Stimulated activated CD8-positive, alpha-beta memory T cell treated with anti-CD3 and anti-CD28 coated beads, Interleukin-15, amount 100 ng/mL, for 4 hours (primary cell): ENCODE measurements at places on chromosomes 6 and 20.

DNA sequence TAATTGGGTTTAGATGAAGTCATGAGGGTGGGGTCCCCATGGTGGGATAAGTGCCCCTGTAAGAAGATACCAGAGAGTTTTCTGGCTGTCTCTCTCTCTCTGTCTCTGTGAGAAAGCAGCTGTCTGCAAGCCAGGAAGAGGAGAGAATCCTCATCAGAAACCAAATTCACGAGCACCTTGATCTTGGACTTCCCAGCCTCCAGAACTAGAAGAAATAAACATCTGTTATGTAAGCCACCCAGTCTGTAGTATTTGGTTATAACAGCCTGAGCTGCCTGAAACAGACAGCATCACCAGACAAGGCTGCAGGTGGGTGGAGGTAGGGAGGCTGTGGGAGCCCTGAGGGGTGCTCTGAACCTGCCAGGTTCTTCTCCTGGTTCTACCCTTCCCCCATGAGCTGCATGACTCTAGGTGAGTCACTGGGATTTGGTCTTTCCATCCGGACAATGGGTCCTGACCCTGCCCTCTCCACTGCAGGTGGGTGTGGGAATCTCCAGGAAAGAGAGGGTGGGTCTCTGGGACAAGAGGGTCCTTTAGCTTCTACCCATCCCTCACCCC, 34.3 kb upstream of the VEGFA start:
- DNase-seq = no peak

DNA sequence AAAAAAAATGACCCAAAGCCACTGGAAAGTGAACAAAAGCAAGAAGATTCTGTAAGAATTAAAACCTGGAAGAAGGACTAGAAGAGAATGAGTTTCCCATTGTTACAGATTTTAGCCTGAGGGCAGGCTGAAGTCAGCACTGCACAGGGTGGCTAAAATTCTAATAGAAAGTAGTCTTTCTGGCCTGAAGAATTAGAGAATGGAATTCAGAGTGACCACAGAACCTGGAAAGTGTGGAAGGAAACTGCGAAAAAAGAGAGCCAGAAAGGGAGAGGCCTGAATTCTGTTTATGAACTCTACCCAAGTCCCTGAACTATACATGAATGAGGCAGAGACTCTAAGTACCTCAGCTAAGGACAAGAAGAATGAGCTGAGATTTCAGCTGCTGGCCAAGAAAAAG, 38.9 kb upstream of the FILIP1 start:
- DNase-seq = no peak

GRCh38 chr20:15033269-15033668, 695.9 kb upstream of the FLRT3 start:
- DNase-seq = no peak

DNA sequence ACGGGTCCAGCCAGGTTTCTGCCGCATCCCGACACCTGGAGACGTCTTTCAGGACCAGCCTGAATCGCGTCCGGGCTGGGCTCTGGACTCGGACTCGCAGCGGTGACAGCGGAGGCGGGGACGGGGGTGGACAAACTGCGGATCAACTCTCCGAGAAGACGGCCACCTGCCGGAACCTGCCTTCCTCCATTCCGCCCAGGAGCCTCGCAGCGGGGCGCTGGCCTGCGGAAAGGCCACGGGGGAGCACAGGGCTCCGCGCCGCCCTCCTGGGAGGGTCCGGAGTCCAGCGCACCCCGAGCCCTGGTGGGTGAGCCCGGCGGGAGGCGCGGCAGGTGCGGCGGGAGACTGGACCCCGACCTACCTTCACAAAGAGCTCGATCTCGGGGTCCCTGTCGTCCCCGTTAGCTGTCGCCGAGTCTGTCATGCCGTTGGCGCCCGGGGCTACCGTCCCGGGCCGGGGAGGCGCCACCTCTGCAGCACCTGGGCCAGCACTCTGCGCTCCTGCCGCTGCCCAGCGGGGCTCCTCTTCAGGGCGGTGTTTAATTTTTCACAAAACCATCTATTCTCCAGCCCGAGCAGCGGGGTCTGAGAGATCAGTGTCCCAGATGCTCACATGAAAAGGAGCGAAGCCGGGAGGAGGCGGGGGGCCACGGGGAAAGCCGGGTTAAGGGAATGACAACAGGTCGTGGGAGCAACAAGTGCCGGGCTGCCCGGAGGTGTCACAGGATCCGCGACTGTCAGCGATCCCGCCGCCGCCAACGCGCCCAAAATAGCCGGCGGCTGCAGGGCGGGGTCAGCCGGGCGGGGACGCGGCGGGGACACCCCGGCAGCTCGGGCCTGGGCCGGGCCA, at the start of gene CLIC5:
Gene CLIC5, minus strand, starts transcription at position 742 of the 850 bp plus-strand sequence. Its CDS starts 318 bp downstream, at position 424.
- DNase-seq = no peak

GRCh38 chr6:39929039-39929732, 5.1 kb downstream of the MOCS1 start:
- no peak for DNase-seq

- no peak for DNase-seq
These were observed 653 bp downstream of the ZNF335 start for GRCh38 chr20:45971425-45971674.

DNA sequence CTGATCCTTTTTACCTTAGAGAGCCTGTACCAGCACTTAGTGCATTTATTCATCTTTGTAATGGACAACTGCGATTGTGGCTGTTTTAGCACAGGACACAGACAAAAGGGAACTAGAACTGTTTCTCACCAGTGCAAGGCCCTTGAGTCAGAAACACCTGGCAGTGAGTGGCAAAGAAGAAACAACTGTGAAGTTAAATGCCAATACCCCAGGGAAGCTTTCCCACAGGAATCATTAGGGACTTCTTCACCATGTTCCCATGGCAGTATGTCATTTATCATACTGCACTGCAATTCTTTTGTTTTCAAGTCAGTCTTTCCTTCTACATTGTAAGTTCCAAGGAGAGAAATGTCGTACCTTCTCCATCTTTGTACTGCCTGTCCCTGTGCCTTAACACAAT, 28.6 kb upstream of the CDYL start:
- DNase-seq = no peak

DNA sequence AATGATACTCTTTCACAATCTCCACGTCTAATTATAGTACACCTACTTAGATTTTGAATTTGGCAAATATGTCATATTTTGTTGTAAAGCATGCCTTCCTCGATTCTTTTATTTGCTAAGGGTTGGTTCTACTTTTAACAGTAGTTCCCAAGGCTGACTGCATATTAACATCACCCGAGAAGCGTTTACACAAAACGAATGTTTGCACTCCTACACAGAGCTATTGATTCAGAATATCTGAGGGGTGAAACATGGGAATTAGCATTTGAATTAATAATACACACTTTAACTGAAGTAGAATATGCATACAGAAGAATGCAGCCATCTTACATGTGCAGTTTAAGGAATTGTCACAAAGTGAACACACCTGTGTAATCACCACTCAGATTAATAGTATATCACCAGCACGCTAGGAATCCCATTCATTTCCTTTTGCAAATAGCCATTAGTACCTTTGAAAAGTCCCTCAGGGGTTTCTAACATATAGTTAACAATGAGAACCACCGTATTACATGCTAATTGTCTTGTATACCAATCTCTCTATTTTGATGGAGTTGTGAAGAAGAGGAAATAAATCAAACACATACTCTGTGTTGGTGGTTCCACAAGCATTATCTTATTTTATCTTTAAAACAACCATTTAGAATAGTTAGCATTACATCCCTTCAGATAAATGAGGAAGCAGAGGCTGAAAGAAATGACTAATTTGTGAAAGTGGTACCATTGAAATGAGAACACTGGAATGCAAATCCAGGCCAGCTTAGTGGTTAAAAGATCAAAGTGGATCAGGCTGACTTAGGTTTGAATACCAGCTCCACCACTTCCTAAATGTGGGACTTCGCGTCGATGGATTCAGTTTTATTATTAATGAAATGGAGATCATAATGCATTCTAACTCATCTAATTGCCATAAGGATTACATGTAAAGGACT, 317.6 kb downstream of the HDGFL1 start:
- DNase-seq = no peak

DNA sequence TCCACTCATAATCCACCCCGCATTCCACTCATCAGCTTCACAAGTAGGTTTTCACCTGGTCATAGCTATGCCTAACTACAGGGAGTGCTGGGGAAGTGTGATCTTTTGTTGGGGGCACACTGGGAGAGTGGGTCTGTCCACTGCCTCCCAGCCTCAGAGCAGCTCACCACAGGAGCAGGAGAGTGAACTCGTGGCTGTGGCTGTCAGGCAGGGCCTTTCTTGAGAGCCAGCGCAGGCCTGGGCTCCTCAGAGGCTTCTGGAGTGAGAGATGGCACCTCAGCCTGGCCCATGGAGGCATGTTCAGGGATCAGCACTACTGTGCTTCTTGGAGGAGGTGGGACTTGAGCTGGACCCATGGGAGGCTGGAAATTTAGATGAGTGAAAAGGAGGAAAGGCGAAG, 4.0 kb upstream of the GNRH2 start:
- DNase-seq = no peak

- DNase-seq = no peak
These were observed 84.6 kb downstream of the PTPN1 start for GRCh38 chr20:50594591-50595432.

DNA sequence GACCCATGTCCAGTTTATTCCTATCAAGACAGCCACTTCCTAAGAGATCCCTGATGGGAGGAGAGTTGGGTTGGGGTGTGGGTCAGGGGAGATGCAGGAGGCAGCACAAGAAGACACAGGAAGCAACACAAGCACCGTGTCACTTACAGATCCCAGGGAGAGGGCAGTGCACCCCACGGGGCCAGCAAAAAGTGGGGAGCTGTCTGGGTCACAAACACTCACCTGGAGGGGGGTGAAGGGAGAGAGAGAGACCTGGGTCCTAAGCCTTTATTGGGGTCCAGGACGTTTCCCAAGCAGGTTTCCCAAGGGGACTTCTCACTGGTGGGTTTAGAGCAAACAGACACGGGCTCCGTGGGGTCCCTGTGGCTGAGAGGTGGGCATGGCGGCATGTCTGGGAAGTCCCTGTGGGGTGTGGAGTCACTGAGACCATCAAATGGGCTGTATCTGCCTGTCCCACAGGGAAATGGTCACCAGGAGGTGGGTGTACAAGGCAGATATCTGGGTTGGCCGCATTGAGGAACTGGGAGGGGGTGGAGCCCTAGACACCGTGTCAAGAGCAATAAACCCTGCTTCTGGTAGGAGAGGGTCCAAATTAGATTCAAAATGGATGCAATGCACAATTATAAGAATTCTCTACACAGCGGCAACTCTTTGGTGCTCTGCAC, 1.6 kb upstream of the CD93 start:
- no peak for DNase-seq

DNA sequence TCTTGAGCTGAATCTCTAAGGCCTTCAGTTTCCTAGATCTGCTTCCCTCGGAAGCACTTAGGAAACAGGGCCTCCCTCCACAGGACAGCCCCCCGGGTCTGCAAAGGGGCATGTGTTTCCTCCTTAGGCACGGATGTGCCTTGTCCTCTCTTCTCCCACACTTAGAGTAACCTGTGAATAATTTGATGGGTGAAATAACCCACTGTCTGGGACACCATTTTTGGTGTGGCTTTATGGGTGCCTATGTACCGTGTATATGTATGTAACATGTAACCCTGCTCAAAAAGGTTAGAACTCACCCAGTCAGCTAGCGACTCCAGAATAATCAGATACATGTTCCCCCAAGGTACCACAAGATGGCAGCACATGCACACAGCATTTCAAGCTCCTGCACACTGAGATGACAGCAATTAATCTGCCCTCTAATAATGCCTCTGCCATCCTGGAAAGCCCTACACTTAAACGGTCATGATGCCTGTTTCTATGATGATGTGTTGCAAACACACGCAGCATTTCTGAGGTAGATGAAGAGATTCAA, 212.0 kb upstream of the PROKR2 start:
- peak; percentile 29 for DNase-seq

DNA sequence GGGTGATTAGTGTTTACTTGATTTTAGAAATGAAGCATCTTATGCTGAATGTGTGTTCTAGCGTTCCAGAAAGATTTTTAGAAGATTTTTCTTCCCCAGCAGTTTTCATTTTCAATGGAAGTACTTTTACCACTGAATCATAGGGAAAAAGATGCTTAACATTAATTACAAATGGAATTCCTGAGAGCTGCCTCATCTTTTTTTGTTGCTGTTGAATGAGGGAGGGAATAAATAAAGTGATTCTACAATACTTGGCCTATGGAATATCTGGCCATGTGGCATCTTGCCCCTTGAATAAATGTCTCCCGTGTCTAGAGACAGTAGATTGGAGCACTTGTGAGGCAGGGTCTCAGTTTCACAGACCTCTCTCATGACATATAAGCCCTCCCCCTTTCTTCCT, 44.1 kb upstream of the SLC22A1 start:
- no peak for DNase-seq

DNA sequence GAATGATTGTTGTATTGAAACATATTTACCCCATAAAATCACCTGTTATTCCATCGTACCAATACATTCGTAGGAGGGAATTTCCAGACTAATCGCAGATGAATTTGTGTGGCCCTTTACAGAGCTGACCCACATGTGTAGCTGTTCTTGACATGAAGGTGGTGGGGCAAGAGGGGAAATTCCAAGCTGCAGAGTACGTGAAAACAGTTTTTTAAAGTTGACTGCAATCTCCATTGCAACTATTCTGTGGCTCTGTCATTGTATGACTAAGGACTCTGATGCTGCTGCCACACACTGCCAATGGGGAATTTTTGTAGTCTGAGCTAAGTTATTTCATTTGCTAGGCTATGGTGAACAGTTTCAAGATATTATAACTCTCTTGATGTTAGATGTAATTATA, 46.4 kb upstream of the ADTRP start:
- DNase-seq = no peak

DNA sequence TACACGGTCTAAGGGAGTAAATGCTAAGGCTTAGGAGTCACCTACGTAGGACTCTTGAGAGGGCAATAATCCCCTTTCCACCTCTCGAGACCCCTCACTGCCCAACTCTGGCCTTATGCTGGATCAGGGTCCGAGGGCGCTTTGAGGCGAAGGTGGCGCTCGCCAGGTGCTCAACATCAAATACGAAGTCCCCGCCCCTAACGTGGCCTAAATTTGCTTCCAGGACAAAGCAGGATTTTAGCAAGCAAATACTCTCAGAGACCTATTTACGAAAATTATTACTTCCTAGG, 406 bp upstream of the TRIM26 start:
- DNase-seq = no peak

DNA sequence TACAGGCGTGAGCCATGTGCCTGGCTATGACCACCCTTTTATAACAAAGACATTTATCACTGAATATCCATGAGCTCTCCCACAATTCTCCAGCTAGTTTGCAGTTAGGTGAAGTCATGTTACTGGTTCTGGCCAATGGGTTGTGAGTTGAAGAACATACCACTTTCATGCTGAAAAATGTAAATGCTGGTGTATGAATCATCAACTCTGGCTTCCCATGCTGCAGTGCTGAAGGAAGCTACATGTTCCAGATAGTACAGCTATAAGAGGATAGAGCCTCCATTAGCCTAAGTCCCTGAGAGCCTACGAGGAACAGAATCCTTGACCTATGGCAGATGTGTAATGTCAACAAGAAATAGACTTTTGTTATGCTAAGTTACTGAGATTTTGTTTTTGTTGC, 180.4 kb downstream of the BTBD9 start:
- DNase-seq = no peak

GRCh38 chr6:45724511-45724910, 291.1 kb downstream of the CLIC5 start:
- DNase-seq = no peak

- no peak for DNase-seq
These were observed 43.1 kb upstream of the ZNF337 start for GRCh38 chr20:25739615-25740320.

- no peak for DNase-seq
These were observed 100.6 kb downstream of the PRDM1 start for GRCh38 chr6:106186714-106187113.
